ENCODE measurements at places on chromosomes 3 and 15.
A peak's percentile ranks its signal among the peaks of the same experiment; 100 is the strongest.

DNA sequence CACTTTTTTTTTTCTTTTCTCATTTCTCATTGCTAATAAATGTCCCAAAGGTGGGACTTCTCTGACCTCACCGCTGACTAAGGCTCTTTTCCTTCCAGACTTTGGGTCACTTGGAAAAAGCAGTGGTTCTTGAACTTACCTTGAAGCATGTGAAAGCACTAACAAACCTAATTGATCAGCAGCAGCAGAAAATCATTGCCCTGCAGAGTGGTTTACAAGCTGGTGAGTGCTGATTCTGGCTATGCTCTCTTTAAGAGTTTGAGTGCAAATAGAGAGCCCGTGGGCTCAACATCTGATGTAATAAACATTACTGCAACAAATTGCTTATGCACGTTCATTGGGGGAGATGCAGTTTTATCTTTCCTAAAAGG is 2.0 kb downstream of the BHLHE40 start:
- DNase-seq: no peak

DNA sequence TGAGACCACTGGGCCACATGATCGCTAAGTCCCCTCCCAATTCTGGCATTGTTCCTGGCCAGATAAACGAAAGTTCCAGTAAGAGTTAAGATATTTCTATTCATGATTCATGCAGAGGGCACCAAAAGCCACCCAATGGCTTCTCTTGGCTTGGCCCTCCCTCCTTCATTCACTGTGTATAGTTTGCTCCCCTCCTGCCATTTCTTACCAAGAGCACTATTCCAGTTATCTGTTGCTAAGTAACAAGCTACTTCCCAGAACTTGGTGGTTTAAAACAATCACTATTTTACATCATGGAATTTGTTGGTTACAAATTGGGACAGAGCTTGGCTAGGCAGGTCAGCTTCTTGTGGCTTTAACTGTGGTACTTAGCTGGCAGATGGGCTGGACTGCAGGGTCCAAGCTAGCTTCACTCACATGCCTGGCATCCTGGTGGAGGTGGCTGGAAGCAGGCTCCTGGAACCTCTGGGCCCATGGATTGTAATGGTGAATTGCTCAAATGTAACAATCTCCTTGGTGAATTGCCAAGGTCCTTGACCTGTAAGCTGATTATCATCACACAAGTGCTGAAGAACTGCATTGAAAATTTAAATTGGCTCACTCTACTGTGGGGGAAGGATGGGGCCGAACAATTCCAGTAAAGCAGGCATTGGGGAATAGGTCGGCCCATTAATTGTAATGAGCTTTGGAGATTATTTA is 16.6 kb downstream of the EAF1 start:
- DNase-seq: no peak

DNA sequence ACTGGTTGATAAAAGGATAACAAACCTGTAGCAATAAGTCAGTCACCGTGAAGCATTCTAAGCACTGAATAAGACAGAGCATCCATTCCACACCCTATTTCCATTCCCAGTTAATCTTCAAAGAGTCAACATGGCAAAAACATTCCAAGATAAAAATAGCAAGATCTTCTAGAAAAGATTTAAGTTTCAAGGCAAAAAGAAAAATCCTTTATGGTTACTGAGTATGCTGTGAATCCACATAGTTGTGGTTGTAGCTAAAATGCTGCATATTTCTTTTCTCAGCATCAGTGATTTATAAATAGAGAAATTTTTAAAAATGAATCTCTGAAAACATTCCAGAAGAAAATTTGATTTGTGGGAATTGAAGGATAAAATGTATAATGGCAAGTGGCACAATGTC is 21.1 kb downstream of the GAP43 start:
- DNase-seq: peak; percentile 86

DNA sequence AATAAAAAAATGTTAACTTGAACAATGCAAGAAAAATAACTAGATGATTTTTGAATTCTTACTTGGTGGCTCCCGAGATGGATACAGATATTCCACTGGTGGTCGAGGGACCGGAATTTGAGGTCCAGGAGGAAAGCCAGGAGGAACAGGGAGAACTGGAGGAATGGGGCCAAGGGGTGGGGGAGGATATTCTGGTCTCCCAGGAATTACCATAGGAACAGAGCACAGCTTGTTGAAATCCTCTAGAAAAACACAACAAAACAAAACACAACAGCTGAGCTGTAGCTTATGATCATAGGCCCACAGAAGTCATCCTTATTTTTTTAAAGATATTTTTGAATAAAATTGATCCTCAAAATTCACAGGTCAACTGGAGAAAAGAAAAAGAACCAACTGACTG is 129.4 kb downstream of the FBN1 start:
- DNase-seq: no peak

- no peak for DNase-seq
These were observed 13.7 kb upstream of the SEC22A start for GRCh38 chr3:123188058-123188457.

DNA sequence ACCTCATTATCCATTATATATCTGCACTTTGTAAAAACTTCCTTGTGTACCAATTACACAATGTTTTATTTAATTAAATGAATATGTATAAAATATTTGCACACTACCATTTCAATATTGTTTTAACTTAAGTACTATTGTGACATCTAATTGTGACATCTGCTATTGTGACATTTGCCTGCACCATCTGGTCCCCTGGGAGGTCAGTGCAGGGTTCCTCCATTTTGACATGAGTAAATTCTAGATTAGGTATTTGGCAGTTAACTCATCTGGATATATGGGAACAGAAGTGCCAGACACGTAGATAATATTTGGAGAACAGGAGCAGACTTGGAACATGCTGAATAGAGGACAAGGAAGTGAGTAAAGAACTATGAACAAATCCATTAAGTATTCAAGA is 332.1 kb downstream of the VGLL3 start:
- DNase-seq: no peak

DNA sequence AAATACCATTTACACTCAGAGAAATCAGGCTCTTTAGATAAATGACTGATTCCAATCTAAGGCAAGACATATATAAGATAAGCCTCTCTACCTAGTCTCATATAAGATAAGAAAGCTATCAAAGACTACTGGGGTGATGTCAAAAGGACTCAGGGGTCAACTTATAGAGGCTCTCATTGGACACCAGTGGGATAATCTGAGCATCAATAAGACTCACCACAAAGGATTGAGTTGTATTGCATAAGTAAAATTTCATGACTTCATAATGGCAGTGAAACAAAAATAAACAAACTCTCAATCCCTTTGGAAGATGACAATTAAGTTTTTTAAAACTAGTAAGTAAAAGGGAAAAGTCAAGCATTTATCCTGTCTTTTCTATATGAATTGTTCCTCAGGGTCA is 317.8 kb downstream of the SHQ1 start:
- DNase-seq: peak; percentile 7

DNA sequence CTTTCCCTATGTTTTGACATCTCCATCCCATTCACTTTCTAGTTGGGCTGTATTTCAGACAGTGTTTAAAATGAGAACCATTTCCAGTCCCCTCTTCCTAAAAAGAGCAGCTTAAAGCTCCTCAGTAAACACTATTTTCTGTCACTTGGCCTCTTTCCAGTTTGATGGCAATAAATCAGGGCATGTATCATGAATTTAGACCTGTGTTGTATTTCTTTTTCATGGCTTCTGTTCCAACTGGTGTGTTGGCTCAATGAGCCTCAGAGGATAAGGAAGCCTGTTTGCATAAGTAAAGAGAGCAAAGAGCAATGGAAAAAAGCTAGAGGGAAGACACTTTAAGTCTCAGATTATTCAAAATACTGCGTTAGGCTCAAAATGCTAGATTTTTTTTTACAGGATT is 7.2 kb downstream of the CCDC80 start:
- DNase-seq: no peak

GRCh38 chr3:24832891-24833290 is 338.2 kb upstream of the THRB start:
- no peak for DNase-seq

DNA sequence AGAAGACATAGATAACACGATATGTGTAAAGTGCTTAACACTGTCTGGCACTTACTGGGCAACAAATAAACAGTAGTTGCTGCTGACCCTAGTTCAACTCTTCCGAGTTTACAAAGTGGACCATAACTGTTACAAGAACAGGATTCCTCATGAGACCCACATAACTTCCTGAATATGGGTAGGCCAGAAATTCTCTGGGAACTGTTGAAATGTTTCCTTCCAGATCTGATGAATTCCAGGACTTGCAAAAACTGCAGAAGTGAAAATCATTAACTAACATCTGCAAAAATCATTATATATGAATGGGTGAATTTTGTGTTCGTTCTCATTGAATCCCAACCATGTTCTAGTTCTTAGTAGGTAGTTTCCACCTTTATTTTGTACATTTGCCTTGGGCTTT is 181.7 kb upstream of the MME start:
- no peak for DNase-seq

DNA sequence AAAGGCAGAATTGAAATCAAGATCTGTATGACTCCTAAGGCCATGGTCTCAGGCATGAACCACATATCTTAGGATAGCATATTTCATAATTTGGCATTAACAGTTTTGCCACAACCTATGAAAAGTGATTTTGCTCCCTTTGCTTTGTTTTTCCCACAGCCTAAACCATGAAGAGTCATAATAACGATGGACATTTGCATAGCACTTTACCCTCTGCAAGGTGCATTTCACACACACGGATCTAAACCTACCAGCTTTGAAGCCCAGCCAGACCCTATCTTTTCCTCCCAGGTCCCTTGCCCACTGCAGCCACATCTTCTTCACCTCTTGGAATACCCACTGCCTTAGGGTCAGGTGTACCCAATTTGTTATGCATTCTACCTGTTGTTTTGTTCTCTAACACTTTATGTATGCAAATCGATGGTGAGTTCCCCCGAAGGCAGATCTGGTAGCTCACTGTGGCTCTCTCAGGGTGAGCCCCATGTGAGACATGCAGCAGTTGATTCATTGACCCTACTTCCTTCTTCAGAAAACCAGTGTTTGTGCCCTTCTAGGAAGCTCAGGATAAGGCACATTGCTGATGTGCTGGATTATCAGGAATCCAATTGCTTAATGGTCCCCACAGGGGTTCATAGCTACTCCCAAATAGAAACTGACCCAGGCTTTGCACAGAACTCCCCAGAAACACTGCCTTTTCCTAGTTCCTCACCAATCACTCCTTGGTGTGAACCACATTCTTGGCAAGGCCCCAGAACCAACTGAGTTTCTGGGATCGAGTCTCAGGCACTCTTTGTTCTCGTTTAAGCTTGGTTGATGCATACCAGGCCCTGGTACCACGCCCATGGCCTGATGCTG is 8.7 kb downstream of the ARHGAP31 start:
- DNase-seq: peak; percentile 73

GRCh38 chr3:8604988-8605387 is 39.6 kb downstream of the SSUH2 start:
- DNase-seq: no peak

GRCh38 chr3:155270485-155271342 is 22.8 kb downstream of the STRIT1 start:
- DNase-seq: no peak

DNA sequence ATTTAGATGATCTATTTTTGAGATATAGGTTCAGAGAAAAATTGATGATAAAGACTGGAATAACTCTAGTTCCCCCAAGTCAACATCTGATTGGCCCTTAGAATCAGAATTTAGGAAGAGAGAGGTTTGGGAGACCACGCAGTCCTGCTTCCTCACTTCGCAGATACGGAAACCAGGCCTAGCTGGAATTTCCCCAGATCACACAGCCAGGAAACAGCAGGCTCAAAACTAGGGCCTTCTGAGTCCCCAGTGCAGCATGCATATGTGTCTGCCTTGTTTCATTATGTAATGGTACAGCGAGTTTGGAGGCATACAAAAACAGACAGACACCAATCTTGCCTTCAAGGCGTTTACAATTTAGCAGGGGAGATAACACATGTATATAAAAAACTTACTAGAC is 177.1 kb upstream of the ICE2 start:
- no peak for DNase-seq

DNA sequence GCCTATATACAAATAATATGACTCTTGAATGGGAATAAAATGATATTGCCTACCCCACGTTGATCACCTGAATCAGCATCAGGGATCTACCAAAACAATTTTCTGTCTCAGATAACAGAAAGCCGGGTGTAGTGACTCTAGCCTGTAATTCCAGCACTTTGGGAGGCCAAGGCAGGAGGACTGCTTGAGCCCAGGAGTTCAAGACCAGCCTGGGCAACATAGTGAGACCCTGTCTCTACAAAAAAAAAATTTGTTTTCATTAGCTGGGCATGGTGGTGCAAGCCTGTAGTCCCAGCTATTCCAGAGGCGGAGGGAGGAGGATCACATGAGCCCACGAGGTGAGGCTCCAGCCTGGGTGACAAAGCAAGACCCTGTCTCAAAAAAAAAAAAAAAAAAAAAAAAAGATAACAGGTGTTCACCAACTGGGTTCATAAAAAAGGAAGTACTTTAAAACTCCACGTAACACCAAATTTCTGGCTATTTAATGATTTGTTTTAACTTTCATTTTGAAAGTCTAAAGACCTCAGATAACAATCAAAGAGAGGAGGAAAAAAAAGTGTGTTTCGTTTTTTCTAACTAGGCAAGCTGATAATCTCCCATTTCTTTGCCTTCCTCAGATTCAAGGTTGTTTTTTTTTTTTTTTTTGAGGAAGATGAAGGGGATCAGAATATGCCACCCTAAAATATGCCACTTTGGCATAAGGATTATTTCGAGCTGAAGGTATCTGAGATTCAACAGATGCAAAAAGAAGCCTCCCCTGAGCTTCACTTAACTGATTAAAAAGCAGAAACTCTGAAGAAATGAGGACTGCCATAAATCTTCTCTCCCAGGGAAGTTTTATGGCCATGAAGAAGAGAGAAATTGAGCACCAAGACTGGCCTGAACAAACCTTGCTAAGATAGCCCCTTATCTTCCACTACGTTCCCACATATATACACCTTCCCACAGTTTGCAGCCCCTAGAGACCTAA is 44.1 kb downstream of the TRANK1 start:
- DNase-seq: no peak

DNA sequence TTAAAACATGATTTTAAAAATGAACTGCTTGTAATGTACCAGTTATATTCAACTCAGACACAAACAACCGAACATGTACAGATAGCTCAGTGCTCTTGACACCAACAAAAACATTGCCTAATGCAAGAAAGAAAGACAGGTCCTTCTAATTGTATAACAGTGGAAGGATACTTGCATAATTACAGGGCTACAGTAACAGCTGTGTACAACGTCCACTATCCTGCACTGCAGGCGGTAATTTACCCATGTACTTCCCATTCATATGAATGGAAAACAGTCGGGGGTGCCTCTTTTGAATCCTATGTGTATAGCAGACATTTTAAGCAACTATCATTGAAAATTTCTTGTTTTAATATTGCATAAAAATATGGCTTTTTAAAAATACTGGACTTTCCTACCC is 41.1 kb upstream of the PLSCR5 start:
- DNase-seq: no peak

- DNase-seq: no peak
These were observed 213.2 kb downstream of the XXYLT1 start for GRCh38 chr3:195057716-195058115.

- DNase-seq: no peak
These were observed 23.3 kb downstream of the RASGRF1 start for GRCh38 chr15:79067072-79067833.

GRCh38 chr3:151818361-151818760 is 4.4 kb downstream of the AADAC start:
- DNase-seq: no peak

GRCh38 chr15:86849558-86850285 is 770.1 kb downstream of the AGBL1 start:
- DNase-seq: no peak
